ENCODE measurements at places on chromosomes 2 and 18. TPM values are rescaled to one million over a fixed set of nuclear protein-coding genes. Genes with fewer than 3 reads are reported as not detected.

DNA sequence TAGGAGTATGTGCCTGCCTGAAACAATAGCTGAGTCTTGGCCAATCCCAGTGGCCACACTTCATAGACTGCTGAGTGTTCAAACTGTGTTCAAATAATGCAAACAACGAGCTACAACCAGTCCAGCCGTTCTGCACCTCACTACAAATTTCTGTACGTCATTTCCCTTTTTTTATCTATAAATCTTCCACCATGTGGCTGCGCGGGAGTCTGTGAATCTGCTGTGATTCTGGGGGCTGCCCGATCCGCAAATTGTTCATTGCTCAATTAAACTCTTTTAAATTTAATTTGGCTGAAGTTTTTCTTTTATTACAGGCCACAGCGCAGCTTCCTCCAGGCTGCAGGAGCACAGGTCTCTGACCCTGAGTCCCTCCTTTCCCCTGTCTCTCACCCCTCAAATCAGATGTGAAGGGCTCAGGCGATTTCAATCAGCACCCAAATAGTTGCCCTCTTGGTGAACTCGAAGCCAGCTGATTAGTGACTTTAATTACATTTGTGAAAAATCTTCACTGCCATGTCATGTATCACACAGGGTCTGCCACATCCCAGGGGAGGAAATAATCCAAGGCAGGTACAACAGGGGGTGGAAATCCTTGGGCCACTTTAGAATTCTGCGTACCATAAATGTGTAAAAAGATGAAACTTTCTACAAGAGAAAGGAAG lies 145.6 kb downstream of the NDUFA10 start:
- peaks cover under 1% of the 10 kb centered on the region for H3K36me3 ChIP-seq
- no peak for DNase-seq
- no peak overlapping the region for H3K4me3 ChIP-seq
- H3K27me3 ChIP-seq = peaks cover 5% of the 10 kb centered on the region
- no peak overlapping the region for H3K27ac ChIP-seq
- H3K4me1 ChIP-seq = peaks cover 6% of the 10 kb centered on the region

- H3K36me3 ChIP-seq = no peaks in the 10 kb centered on the region
- H3K4me1 ChIP-seq = no peaks in the 10 kb centered on the region
- H3K27ac ChIP-seq = no peak overlapping the region
- DNase-seq = no peak
- no peaks in the 10 kb centered on the region for H3K27me3 ChIP-seq
- no peak overlapping the region for H3K4me3 ChIP-seq
Measured at GRCh38 chr2:141020346-141020745, 1110.5 kb downstream of the LRP1B start.

- H3K36me3 ChIP-seq = peaks cover 8% of the 10 kb centered on the region
- no peak overlapping the region for H3K4me3 ChIP-seq
- peaks cover 9% of the 10 kb centered on the region for H3K4me1 ChIP-seq
- H3K27ac ChIP-seq = no peak overlapping the region
- no peak for DNase-seq
Measured at GRCh38 chr2:222892321-222892720, 31.5 kb downstream of the ACSL3 start.

DNA sequence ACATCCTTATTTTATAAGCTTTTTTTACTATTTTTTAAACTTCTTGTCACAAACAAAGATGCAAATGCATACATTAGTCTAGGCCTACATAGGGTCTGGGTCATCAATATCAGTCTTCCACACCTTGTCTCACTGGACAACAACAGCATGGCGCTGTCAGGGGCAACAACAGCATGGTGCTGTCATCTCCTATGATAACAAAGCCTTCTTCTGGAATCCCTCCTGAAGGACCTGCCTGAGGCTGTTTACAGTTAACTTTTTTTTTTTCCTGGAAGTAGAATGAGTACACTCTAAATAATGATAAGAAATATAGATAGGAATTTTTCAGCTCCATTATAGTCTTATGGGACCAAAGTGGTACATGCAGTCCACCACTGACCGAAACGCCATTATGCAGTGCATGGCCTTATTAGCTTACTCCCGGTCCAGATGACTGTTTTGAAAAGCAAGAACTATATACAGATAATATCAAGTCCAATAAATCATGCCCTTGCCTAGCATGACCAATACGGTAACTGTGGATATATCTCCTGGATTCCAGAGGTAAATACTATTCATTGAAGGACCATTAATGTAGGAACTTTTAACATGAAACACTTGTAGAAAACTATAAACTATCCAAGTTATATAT lies 38.4 kb downstream of the TCF4 start:
- H3K4me3 ChIP-seq = no peak overlapping the region
- DNase-seq = no peak
- H3K36me3 ChIP-seq = no peaks in the 10 kb centered on the region
- no peaks in the 10 kb centered on the region for H3K4me1 ChIP-seq

GRCh38 chr2:224359569-224359968 lies 42.3 kb downstream of the FAM124B start:
- H3K27ac ChIP-seq = no peak overlapping the region
- H3K4me3 ChIP-seq = no peak overlapping the region
- no peaks in the 10 kb centered on the region for H3K27me3 ChIP-seq
- DNase-seq = no peak

The SLC23A3 gene
- 1.9 TPM for total RNA-seq

The ACOXL gene
- 0.83 TPM for total RNA-seq

- DNase-seq = no peak
- no peak overlapping the region for H3K4me3 ChIP-seq
- H3K4me1 ChIP-seq = peaks cover 50% of the 10 kb centered on the region
- H3K36me3 ChIP-seq = peaks cover 39% of the 10 kb centered on the region
Measured at GRCh38 chr2:25281522-25281921, 60.2 kb downstream of the DNMT3A start.

The XDH gene
- total RNA-seq = not detected

GRCh38 chr18:35484034-35484433 lies 13.7 kb downstream of the INO80C start:
- peaks cover 3% of the 10 kb centered on the region for H3K4me1 ChIP-seq
- DNase-seq = no peak
- H3K4me3 ChIP-seq = no peak overlapping the region
- H3K36me3 ChIP-seq = peaks cover 6% of the 10 kb centered on the region
- no peak overlapping the region for H3K27ac ChIP-seq

DNA sequence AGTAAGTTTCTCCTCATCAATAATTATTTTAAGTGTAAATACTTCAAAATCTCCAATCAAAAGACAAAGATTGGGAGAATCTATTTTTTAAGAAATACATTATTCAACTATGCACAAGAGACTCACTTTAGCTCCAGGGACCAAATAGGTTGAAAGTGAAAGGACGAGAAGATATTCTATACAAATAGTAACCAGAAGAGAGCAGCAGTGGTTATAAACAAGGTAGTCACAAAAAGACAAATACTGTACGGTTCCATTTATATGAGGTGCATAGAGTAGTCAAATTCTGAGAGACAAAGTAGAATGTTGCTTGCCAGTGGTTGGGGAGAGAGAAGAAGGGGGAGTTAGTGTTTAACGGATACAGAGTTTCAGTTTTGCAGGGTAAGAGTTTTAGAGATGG lies 69.8 kb downstream of the POU3F3 start:
- no peak overlapping the region for H3K27ac ChIP-seq
- H3K4me3 ChIP-seq = no peak overlapping the region
- H3K27me3 ChIP-seq = peaks cover 3% of the 10 kb centered on the region
- no peak for DNase-seq
- H3K4me1 ChIP-seq = no peaks in the 10 kb centered on the region

DNA sequence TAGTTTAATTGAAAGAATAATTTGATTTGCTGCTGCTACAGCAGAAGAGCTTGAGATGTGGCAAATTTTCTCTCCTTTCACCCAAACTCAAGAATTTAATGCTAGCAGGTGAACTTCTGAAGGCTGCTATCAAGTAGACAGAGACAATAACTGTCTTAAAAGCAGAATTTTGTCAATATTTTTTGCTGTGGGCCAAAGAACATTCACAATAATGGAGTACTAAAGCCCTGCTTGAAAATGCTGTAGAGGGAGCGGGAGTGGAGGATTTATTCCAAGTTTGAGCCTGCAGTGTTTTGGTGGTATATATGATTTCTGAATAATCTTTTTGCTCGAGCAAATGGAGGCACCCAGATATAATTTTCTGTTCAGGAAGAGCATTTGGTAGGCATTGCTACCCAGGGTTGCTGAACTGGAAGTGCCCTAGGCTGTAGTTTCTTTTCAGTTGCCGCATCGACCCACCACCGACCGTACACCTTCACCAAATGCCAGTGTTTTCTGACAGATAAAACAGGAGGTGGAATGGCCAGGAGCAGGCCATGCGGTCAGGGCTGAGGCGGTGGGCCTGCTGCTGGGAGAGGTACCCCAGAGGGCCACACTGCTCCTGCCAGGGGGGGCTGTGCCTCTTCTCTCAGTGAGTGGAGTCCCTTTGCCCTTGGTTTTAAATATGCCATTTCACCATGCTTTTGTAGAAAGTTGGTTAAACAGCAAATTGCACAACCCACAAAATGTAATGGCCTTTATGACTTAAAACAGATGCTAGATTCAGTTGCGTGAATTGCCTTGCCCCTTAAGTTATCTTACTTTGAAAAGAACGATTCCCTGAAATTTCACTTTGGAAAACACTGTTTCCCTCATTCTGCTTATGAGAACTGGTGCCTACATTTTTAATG lies 36.4 kb downstream of the TSHZ1 start:
- DNase-seq = no peak
- H3K27ac ChIP-seq = peak overlapping the region; percentile 15
- peaks cover 2% of the 10 kb centered on the region for H3K27me3 ChIP-seq

DNA sequence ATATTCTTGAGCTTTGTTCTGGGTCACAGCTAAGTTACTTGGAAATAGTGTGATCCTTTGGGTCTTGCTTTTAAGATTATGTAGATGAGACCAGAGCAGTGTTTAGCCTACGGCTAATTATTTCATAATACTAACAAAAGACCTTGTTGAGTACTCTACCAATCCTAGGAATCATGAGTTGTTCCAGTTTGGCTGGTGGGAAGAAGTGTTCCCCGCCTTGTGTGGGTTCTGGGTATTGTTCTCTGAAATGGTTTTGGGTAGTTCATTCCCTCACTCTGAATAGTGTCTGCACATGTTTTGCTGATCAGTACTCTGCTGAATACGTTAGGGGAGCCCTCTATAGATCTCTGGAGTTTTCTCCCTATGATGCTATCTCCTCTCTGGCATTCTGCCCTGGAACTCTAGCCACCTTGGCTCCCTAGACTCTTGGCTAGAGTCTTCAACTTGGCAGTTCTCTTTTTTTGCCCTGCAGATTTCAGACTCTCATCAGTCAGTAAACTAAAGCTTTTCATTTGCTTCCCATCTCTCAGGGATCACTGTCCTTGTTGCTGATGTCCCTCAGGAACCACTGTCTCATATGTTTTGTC lies 48.4 kb downstream of the NEMP2 start:
- no peak overlapping the region for H3K4me3 ChIP-seq
- H3K27ac ChIP-seq = no peak overlapping the region
- peaks cover 53% of the 10 kb centered on the region for H3K36me3 ChIP-seq
- H3K27me3 ChIP-seq = no peaks in the 10 kb centered on the region
- no peak for DNase-seq
